ENCODE measurements at places on chromosomes 5 and 9.

DNA sequence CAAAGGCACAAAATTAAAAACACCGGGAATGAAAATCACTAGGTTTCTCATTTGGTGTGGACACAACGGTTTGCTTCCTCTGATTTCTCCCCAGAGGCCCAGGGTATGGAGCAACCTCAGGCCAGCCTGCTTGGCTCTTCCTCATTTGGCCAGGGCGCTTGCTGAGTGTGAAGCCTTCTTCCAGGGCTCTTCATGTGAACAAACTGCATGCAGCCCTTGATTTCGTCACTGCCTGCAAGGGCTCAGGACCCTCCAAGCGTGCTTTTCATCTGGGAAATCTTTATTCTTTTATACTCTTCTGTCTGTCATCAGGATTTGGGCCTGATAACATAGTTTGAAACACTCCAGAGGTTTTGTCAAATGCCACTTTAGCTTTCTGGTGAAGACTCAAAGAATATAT is 122.6 kb upstream of the KLF4 start:
- DNase-seq = no peak

DNA sequence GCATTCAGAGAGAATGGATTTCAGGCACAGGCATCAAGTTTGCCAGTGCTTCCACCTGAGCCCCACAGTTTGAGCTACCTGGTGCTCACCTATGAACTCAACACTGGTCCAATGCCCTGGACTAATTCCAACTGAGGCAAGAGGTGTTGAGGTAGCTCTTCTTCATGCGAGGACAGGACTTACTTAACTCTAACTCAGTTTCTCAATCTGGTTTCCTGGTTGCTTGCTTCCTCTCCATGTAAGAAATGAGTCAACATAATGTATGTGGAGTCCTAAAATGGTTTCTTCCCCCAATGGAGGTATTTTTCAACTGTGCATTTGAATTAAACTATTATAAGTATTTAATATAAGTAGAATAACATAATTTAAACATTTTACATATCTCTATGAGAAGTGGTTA is 523.6 kb upstream of the DAB2 start:
- no peak for DNase-seq

GRCh38 chr5:139660923-139661814 is 13.0 kb downstream of the CXXC5 start:
- DNase-seq = no peak

DNA sequence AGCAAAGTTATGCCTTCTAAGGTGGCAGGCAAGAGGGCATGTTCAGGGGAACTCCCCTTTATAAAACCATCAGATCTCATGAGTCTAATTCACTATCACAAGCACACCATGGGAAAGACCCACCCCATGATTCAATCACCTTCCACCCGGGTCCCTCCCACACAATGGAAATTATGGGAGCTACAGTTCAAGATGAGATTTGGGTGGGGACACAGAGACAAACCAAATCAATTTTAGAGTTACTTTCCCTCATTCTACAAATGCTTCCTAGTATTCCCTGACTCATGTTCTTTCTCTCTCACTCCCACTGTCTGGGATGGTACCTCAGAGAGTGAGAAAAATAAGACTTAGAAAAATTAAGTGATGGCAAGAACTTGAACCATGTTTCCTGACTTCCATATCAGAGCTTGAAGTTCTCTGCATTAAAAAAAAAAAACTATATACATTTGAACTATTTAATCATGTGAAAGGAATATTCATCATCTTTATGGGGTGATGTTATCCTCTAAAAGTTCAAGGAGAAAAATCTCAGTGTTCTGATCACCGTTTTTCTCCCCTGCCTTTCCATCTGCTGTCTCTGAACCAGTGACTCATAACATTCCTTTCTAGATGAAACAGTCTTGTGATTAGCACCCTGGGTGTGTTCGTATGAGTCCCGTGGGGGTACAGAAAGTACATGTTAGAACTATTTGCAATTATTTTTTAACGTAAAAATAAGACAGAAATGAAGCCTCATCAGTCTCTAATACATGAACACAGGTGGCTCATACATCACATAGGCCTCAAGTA is 282.9 kb downstream of the SLF1 start:
- no peak for DNase-seq

- no peak for DNase-seq
Measured at GRCh38 chr9:129761901-129762369, 9.1 kb upstream of the PTGES start.

DNA sequence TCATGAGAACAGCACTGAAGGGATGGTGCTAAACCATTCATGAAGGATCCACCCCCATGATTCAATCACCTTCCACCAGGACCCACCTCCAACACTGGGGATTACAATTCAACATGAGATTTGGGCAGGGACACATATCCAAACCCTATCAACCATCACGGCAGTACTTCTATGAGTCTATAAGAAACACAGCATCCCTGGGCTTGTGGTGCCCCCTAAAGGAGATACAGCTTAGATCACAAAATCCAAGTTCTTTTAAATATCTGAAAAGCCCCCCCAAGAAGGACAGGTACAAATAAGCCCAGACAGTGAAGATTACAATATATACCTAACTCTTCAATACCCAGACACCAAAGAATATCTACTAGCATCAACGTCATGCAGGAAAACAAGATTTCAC is 233.7 kb upstream of the ADRA1B start:
- DNase-seq = no peak

- no peak for DNase-seq
Measured at GRCh38 chr5:102910240-102911226, 155.4 kb downstream of the PAM start.

GRCh38 chr9:113957821-113958341 is 81.8 kb downstream of the ZNF618 start:
- DNase-seq = no peak

DNA sequence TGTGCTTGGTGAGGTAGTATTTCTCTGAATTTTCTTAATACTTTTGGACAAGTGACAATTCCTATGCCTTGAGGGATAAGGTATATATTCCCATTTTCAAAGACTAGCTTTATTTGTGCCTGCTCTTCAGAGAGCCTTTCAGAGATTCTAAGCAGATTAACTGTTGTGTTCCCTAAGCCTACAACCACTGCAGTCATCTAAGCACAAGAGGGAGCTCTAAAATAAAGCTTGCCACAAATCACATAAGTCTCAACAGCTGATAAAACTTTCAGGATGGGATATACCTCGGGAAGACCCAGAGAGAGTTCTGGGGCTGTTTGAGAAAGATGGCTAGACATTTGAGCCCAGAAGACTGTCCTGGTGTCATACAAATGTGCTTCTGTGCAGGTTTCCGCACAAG is 157.3 kb downstream of the CYLC2 start:
- no peak for DNase-seq

- no peak for DNase-seq
Measured at GRCh38 chr9:117126871-117127270, 288.0 kb downstream of the ASTN2 start.

DNA sequence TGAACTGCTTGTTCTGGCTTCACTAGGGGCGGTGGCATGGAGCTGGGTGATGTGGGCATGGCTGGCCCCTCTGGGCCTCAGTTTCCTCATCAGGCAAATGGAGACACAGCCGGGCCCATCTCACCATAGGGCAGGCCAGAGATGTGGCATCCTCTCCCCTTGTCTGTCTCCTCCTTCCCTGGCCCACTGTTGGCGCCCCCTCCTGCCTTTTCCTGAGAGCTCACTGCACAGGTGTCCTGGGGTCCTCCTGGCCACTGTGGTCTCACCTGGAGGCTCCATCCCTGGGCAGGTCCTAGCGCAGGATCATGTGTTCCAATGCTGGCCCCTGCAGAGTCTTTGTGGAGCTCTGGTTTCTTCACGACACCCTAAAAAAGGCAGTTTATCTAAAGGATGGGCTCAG is 53.5 kb downstream of the NEK6 start:
- DNase-seq = no peak

- DNase-seq = no peak
Measured at GRCh38 chr5:112691758-112692157, 45.9 kb upstream of the APC start.

DNA sequence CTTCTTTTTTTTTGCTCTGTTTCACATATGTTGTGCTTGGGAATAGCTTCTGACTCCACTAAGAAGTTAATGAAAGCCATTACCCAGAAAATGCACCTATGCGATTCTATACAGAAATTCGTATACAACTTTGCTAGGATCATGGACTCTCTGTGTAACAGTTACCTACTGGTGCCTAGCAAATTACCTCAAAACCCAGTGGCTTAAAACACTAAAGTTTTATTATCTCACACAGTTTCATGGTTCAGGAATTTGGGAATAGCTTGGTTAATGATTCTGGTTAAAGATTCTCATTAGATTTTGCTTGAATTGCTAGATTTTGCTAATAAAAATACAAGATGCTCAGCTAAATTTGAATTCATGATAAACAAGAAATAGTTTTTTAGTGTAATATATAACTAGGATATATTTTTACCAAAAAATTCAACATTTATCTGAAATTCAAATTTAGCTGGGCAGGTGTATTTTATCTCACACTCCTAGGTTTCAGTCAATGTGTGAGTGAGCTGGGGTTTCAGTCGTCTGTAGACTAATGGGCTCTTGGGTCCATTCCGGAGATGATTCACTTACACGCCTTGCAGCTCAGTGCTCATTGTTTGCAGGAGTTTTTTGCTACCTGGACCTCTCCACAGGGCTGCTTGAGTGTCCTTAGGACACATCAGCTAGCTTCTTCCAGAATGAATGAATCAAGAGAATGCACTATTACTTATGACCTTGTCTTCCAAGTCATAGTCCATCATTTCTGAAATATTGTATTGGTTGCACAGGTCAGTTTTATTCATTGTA is 75.1 kb downstream of the MROH2B start:
- DNase-seq = no peak

- DNase-seq = no peak
Measured at GRCh38 chr9:22129133-22129532, 120.0 kb upstream of the CDKN2B start.

GRCh38 chr5:15886156-15886555 is 293.4 kb downstream of the MARCHF11 start:
- no peak for DNase-seq

DNA sequence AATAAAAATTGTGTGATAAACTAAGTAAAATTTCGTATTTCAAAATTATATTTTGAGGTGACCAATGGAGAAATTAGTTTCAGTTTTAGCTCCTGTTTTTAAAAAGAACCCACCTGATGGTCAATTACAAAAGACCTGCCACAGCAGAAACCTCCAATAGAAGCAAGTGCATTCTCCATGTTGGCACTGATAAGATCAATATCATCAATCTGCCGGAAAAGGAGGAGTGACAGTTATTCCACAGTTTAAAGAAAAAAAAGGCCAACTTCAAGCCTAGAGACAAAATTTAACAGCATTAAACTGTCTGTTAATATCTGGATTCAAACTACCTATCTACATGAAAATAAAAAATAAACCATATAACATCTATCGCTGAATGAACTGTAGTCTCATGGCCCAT is 67.7 kb downstream of the SPTLC1 start:
- DNase-seq = no peak

DNA sequence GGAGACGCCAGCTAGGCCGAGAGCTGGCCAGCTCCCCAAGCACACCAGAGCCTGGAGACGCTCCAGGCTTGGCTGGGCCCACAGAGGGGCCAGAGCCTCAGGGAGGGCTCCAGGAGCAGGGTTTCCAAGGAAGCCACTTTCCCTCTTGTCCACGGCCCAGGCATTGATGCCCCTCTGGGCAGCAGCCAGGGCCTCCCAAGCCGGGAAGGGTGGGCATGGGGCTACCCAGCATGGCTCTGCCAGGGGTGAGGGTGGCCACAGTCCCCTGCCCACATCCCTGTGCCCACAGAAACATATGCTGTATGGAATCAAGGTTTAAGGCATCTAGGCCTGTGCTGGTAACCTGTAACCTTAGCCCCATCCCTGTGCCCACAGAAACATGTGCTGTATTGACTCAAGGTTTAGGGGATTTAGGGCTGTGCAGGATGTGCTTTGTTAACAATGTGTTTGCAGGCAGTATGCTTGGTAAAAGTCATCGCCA is 1.5 kb upstream of the DPP7 start:
- DNase-seq = no peak

- no peak for DNase-seq
Measured at GRCh38 chr5:153256-153655, 38.0 kb upstream of the LRRC14B start.

DNA sequence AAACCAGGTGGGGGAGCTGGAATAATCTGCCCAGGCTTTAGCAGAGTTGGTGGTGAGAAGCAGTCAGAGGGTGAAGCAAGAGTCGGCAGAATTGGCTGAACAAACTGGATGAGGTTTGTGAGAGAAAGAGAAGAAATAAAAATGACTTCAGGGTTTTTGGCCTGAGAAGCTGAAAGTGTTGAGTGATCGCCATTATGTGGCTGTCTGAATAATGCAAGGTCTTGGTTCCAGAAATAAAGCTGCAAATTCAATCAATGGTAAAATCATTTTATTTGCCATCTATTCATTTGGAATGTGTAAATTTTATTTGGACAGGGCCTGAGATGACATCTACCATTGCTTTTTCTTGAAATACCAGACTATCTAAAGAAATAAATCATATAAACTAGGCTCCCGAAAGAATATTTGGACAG is 50.4 kb upstream of the DAB2 start:
- no peak for DNase-seq

- DNase-seq = no peak
Measured at GRCh38 chr5:137613554-137614265, 114.6 kb upstream of the SPOCK1 start.
